MCF 10A (cell line): ENCODE measurements at places on chromosomes 16 and 17. TPM values are rescaled to one million over a fixed set of nuclear protein-coding genes. Genes with fewer than 3 reads are reported as not detected.

MGAT5B gene
- 1.3 and 1.7 TPM in 2 replicates for total RNA-seq

MSRB1 gene
- 5.8 and 7.4 TPM in 2 replicates for total RNA-seq

FBXO39 gene
- 1.4 and 1.7 TPM in 2 replicates for total RNA-seq

TNK1 gene
- 6.4 and 8.0 TPM in 2 replicates for total RNA-seq

KRTAP4-9 gene
- total RNA-seq = not detected in 2 replicates

BCL6B gene
- not detected in 2 replicates for total RNA-seq

CD300E gene
- not detected in 2 replicates for total RNA-seq

UTS2R gene
- not detected in 2 replicates for total RNA-seq

MIEN1 gene
- total RNA-seq = 42.1 and 51.3 TPM in 2 replicates

PABPN1L gene
- not detected in 2 replicates for total RNA-seq

PPP1R27 gene
- 0.29 TPM in 1 of 2 replicates, not detected in the other for total RNA-seq

DNASE1L2 gene
- total RNA-seq = 1.5 and 3.8 TPM in 2 replicates

TMC5 gene
- total RNA-seq = 0.10 and 0.16 TPM in 2 replicates

CORO1A gene
- total RNA-seq = 0.83 and 1.9 TPM in 2 replicates

CCL5 gene
- not detected in 2 replicates for total RNA-seq

GRCh38 chr16:46911650-46912049, 27.5 kb downstream of the GPT2 start:
- no peak for DNase-seq

DNA sequence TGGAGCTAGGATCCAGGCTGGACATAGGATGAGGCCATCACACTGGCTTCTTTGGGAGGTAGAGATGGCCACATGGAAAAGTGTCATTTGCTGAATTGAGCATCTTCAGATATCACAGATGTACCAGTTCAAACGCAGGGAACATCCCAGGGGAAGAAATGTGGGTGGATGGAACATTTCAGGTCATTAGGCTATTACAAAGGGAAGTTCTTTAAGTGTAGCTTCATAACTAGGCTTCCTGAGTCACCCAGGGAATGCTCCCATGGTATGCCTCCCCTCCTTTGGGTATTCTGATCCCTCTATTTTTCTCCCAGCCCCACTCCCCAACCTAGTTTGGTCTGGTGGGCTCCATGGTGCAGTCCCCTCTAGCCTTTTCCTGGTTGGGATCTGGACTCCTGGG, 69.8 kb upstream of the IRX3 start:
- no peak for DNase-seq

- peak; percentile 75 for DNase-seq
Measured at GRCh38 chr16:89363621-89364393, 126.6 kb downstream of the ANKRD11 start.

DNA sequence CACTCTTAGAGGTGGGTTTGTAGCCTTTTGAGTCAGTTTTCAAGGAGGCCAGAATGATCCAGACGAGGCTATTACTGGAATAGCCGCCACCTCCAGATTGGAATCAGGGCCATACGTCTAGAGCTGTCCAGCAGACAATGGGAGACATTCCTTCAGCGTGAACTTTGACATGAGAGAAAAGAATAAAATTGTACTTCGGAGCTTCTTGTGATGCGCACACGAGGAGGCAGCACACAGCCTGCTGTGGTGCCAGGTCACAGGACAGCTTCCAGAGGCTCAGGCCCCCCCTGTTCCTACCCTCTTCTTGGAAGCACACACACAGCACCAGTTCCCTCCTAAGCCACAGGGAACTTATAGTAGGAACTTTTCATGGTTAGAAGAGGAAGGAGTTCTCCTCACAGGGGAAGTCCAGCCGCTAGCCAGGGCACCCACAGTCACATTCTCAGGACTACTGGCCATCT, 81.0 kb downstream of the VPS53 start:
- no peak for DNase-seq

- DNase-seq = no peak
Measured at GRCh38 chr16:13926891-13927290, 6.9 kb downstream of the ERCC4 start.

GRCh38 chr16:1505073-1505844, 12.1 kb downstream of the TELO2 start:
- no peak for DNase-seq

- DNase-seq = no peak
Measured at GRCh38 chr17:8898126-8898525, 30.7 kb upstream of the PIK3R6 start.

DNA sequence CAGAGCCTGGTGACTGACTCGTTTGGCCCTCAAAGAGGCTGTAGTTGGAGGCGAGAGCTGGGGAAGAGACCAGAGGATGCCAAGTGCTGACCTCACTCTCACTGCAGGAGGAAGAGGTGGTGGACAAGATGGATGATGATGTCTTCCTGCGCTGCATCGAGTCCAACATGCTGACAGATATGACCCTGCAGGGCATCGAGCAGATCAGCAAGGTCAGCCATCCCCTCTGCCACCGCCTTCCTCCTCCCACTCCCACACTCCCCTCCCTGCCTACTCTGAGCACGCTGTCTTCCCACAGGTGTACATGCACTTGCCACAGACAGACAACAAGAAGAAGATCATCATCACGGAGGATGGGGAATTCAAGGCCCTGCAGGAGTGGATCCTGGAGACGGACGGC, 26.9 kb downstream of the POLR2A start:
- no peak for DNase-seq

GRCh38 chr17:18974407-18975149, 22.6 kb downstream of the SLC5A10 start:
- DNase-seq = no peak

DNA sequence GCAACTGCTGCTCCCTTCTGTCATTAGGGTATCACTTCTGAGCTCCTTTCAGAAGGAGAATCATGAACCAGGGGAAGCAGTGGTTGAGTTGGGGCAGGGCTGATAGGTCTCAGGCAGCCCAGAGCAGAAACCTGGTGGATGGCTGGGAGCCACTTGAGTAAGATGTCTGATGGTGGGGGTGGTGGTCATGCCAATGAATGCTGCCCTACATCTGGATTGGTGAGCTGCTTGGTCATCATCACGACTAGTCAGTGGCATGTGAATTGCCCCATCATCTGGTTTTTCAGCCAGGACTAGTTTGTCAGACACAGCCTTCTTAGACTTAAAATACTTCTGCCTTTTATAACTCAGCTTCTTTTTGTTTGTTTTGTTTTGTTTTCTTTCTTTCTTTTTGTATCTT, 2.6 kb downstream of the GID4 start:
- peak; percentile 27 for DNase-seq

DNA sequence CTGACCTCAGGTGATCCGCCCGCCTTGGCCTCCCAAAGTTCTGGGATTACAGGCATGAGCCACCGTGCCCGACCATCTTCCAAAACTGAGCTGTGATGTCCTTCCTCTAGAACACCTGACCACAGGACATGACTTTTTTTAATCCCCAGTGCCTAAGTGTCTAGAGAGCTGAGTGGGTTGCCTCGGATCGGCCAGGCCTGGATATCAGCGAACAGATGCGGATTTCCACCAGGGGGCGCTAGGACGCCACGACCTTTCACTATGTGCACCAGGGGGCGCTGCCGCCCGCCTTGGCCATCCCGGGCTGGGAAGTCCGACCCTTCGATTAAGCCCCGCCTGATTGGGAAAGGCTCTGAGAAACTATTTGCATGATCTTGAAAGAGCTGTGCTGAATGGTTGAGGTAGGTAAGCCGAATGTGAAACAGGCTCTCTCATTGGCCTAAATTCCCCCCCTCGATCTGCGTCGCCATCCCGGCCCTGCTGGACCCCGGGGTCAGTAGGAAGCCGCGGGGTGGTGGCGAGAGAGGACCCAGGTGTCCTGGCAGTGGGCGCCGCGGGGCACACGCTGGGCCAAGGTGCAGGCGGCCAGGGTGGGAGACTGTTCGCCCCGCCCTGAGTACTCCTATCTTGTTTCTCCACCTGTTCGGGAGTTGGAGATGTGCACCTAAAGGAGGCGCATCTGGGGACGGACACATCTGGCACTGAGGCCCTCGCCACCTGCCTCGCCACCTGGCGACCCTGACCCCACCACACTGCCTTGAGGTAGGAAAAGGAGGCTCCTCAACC, at the start of gene ACBD4:
Gene ACBD4, plus strand, starts transcription at position 496 of the 786 bp plus-strand sequence. CDS start 458 bp downstream, outside the sequence.
- peak; percentile 98 for DNase-seq

DNA sequence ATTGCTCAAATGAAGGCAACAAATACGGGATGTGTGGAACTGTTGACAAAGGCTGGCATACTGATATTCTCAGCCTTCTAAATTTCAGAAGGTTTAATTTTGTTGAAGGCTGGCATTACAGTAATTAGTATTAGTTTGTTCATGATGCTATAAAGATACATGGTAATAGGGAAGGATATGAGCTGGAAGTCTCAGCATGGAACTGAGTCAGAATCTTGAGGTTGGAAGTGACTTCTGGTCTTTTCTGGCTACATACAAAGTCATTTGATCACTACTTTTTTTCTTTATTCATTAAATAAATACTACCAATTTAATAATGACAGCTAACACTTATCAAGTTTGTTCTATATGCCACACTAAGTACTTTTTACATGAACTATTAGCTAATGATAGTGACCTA, 22.6 kb downstream of the RABEP1 start:
- no peak for DNase-seq

GRCh38 chr17:75814900-75815373, 29.3 kb downstream of the UNC13D start:
- peak; percentile 81 for DNase-seq

DNA sequence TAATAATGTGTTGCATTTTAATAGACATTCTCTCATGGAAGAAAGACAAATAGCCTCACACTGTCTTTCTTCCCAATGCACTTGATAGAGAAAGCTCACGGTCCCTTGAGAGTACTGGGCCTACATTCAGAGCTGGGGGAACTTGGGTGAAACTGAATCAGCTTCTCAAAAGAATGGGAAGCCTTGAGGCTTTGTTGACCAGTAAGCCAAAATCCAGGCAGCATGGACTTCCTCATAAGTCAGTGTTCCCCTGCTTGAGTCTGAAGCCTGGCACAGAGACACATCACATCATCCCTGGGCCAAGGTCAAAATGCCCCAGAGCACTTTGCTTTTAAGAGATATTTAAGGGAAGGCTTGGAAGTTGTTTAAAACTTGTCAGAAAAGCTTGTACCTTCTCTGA, 302.2 kb upstream of the SALL1 start:
- no peak for DNase-seq

DNA sequence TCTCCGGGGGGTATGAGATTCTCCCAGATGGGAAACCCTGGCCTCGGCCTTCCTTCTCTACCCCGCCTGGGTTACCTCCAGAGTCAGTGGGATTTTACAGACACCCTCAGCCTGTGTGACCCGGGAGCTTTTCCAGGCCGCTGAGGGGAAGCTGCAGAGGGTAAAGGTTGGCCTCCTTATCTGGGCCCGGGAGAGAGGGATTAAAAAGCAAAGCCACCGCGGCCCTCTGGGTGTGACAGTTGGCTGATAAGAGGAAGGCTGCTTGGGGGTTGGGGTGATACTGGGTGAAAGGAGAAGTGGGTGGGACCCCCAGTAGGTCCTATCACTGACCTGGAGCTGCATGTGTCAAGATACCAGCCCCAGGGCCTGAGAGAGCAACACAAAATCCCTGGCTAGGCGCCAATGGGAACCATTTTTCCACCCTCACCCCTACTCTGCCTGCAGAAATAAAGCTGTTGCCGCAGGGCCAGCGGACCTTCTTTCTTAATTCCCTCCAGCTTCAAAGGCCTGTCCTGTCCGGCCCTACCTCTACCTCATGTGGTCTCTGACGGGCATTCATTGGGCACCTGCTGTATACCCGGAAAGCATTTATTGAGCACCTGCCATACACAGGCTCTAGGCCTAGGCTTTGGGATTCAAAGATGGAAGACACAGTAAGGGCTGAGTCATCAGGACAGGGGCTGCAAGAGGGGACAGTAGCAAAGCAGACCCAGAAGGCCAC, 77.6 kb upstream of the GSE1 start:
- DNase-seq = no peak

GRCh38 chr16:86747761-86748160, 169.4 kb downstream of the FOXL1 start:
- DNase-seq = no peak

DNA sequence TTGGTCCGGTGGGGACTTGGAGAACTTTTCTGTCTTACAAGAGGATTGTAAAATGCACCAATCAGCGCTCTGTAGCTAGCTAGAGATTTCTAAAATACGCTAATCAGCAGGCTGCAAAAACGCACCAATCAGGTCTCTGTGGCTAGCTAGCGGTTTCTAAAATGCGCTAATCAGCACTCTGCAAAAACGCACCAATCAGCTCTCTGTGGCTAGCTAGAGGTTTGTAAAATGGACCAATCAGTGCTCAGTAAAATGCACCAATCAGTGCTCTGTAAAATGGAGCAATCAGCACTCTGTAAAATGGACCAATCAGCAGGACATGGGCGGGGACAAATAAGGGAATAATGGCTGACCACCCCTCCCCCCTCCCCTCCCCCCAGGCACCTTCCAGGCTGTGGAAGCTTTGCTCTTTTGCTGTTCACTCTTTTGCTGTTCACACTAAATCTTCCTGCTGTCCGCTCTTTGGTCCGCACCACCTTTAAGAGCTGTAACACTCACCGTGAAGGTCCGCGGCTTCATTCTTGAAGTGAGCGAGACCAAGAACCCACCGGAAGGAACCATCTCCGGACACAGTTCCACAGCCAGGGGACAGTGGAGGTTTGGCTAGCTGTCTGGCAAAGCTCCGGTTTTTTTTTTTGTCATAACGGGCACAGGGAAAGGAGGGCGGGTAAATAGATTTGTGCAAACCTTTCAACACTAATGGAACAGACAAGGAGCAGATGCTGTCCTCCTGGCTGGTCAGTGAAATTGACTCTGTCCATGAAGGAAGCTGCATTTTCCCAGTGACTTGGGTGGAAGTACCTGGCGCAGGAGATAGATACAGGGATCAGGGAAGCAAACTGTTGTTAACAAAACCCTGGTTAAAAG, 8.3 kb downstream of the PITPNC1 start:
- no peak for DNase-seq

- DNase-seq = no peak
Measured at GRCh38 chr17:31724026-31724425, 135.0 kb downstream of the COPRS start.

DNA sequence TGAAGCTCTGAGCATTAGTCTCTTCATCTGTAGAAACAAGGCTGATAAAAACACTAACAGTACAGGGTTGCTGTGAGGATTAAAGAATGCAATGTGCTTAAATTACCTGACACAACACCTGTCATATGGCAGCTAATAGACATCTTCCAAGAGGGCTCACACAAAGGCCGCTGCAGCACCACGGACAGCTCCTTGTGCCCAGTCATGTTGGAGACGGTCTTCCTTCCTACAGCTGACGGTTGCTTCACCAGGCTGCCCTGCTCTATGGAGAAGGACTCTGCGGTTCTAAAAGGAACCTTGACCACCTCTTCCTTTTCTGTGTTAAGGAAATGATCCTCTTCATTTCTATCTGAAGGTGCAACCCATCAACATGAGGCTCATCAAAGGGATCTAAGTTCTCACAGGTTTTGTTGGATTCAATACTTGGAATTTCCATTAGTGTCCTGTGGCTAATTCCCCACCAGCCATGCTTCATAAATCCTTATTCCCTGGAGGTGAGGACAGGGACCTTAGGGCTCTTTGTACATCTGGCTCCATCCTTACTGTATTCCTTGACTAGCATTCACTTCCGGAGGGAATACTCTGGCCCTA, 138.9 kb upstream of the CES5A start:
- peak; percentile 76 for DNase-seq

GRCh38 chr16:58187092-58187491, 10.8 kb downstream of the CSNK2A2 start:
- no peak for DNase-seq
